Cerebellar nuclear complex (tissue), 1 donor: ENCODE measurements at places on chromosomes 5 and 9.

- no peak for DNase-seq
These were observed 44.9 kb downstream of the ANKH start for GRCh38 chr5:14826714-14827113.

GRCh38 chr5:10827571-10827970 is 66.5 kb upstream of the DAP start:
- no peak for DNase-seq

DNA sequence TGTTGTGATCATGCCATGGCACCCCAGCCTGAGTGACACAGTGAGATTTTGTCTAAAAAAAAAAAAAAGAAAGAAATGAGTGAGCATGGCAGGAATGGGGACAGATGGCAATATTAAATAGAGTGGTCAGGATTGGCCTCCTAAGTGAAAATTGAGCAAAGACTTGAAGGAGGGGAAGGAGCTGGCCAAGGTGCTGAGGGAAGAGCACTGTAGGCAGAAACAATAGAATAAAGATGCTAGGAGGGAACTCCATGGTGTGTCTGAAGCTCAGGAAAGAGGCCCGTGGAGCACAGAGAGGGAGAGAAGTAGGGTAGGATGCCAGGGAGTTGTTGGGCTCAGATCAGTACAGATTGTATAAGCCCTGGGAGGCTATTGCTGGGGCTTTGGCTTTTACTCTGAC is 64.4 kb upstream of the PCAT7 start:
- no peak for DNase-seq

DNA sequence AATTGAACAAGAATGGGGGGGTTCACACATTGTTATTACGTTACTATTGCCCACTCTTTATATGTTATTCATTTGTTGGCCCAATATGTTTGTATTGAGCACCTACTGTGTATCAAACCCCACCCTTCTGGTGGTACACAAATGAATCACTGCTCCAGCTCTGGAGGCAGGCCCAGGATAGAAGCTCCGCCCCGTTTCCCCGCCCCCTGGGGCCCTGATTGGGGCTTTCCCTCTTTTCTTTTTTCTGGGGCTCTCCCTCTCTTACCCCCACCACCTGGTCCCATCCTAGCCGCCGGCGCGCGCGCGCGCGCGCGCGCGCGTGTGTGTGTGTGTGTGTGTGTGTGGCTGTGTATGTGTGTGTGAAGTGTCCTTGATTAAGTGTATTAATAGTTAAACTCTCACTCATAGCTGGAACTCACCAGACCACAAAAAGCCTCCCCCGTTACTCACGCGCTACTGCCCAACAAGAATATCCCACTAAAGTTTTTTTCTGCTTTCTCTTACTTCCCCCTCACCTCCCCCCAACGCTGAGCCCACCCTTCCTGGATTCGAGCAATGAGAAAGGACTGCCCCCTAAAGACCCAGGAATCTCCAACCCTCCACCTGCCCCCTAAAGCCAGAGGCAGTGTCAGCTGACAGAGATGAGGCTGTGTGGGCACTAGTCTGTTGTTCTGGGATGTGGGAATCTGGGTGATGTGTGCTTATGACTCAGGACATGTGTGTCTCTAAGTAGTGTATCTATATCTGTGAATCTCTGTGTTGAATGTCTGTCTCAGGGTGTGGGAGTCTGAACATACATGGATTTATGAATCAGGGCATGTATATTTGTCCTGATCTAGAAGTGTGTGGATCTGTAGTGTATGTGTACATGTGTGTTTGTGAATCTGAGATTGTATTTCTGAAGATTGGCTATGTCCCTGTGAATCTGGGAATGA is 4.0 kb downstream of the CXXC5 start:
- DNase-seq, result peak; percentile 63
